Glomerular endothelial cell (primary cell): ENCODE measurements at places on chromosomes 1 and 21. TPM values are rescaled to one million over a fixed set of nuclear protein-coding genes. Genes with fewer than 3 reads are reported as not detected.
A peak's percentile ranks its signal among the peaks of the same experiment; 100 is the strongest.

DNA sequence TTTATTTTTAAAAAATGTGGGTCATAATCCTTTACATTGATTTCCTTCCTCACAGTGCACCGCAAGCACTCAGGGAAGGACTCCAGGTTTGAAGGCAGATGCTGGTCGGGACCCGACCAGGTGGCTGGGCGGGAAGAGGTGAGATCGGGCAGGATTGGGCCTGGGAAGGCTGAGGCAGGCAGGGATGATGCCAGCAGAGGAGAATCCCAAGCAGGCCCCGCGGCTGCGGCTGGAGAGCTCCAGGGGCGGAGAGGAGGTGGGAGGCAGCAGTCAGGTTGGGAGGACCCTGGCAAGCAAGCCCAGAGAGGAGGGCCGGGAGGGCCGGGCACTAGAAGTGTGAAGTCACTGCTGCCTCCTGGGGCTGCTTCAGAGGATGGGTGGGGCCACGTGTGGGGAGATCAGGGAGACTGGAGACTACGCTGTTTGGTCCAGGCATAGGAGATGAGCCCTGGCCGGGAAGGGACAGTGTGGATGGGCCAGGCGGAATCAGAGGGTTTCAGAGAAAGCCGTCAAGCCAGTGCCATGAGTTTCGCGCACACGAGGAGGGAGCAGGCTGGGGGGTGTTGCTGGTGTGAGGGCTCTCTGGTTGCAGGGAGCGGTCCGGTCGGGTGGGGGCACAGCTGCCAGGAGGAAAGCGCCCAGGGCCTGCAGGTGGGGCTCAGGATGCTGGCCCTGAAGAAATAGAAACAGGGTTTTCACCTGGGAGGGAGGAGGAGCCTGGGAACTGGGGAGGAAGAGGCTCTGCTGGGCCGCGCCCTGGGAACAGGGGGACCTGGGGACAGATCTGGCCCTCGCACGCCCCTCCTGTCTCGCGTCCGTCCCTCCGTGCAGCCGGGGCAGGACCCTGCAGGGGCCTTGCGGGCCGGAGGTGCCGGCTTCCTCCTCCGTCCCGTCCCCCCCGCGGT lies 888 bp upstream of the COL18A1 start:
- DNase-seq, result no peak

- no peak for DNase-seq
These were observed 31.2 kb upstream of the C1orf174 start for GRCh38 chr1:3931007-3931912.

MCOLN3 gene
- not detected in 2 replicates for total RNA-seq

GRCh38 chr1:153610334-153610733 lies 2.6 kb downstream of the S100A16 start:
- DNase-seq, result no peak

GRCh38 chr1:13809461-13810159 lies 109.6 kb downstream of the PRDM2 start:
- DNase-seq, result no peak

- peak; percentile 80 for DNase-seq
These were observed 45.1 kb upstream of the PALMD start for GRCh38 chr1:99600782-99601181.

DNA sequence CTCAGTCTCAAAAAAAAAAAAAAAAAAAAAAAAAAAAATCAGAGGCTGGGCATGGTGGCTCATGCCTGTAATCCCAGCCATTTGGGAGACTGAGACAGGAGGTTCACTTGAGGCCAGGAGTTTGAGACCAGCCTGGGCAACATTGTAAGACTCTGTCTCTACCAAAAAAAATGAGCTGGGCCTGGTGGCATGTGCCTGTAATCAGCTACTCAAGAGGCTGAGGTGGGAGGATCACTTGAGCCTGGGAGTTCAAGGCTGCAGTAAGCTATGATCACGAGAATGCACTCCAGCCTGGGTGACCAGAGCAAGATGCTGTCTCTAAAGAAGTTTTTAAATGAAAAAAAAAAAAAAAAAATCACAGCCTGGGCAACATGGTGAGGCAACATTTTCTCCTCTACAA lies 10.3 kb downstream of the SEMA4A start:
- no peak for DNase-seq

DNA sequence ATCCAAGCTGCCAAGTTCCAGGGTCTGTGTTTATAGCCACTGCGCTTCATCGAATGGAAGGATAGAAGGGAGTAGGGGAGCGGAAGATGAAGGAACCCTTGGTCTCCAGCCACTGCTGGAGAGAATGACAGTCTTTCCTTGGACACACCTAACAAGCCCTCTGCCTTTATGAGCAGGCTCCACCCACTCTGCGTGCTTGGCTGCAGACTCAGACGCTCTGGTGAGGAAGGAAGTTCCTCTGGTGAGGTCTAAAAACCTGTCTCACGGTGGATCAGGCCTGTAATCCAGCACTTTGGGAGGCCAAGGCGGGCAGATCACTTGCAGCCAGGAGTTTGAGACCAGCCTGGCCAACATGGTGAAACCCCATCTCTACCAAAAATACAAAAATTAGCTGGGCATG lies 55.4 kb downstream of the MATN1 start:
- DNase-seq, result no peak

GRCh38 chr1:30645807-30646206 lies 77.6 kb downstream of the MATN1 start:
- DNase-seq, result no peak

DNA sequence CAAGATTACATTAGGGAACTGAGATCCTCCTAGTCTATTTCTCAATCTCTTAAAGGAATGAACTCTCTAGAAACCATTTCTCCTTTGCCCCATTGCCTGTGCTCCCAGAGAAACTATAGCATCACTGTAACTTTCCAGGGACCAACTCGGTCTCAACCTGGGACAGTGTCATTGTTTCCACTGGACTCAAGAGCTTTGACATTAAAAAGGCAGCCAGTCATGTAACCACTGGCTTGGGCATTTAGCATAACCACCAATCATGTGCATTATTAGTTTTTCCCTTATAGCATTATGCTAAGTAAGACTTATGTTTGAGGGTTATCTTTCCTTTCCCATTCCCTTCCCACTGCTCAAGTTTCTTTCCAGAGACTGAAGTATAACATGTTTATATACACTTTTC lies 18.2 kb downstream of the TEX38 start:
- DNase-seq, result no peak

SEC16B gene
- total RNA-seq, result 1.5 and 1.6 TPM in 2 replicates

- DNase-seq, result no peak
These were observed 1530.1 kb upstream of the TPTE start for GRCh38 chr21:8991088-8991907.

DNA sequence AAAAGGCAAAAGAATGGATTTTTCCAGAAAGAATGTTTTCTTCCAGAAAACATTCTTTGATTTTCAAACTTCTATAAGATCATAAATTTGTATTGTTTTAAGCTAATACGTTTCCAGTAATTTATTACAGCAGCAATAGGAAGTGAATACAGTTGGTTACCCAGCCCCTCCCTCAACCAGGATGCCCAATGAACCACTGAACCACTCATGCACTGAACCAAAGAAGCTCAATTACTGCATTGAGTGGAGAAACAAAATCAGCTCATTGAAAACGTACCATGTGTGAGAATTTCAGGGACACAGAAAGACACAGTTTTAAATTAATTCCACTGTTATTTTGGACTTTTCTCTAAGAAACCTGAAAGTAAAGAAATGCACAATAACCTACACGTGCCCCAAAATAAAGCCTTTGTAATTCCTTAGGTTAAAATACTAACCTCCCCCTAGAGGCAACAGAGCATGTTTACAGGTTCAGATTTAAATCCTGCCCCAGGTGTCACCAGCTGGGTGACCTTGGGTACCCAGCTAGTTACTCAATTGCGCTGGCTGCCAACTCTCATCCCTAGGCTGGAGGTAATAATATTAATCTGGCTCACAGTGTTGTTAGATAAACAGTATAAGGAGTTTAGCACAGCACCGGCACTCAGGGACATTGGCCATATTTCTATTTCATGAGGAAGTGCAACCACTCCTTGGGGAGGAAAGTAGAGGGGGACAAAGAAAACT lies 111.7 kb downstream of the NMNAT2 start:
- no peak for DNase-seq

NSL1 gene
- 25.8 and 26.2 TPM in 2 replicates for total RNA-seq

GRCh38 chr1:59013276-59013927 lies 229.6 kb upstream of the JUN start:
- DNase-seq, result no peak

DNA sequence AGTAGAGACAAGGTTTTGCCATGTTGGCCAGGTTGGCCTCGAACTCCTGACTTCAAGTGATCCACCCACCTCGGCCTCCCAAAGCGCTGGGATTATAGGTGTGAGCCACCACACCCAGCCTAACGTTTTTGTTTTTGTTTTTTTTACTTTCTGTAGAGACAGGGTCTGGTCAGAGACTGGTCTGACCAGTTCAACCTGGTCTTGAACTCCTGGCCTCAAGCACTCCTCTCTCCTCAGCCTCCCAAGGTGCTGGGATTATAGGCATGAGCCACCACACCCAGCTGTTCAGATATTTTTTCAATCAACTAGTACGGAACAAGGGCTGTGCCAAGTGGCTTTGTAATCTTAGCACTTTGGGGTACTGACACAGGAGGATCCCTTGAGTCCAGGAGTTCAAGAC lies 209.5 kb downstream of the RERE start:
- DNase-seq, result no peak

OMA1 gene
- total RNA-seq, result 8.9 and 9.3 TPM in 2 replicates

GRCh38 chr1:6184083-6184783 lies 4.1 kb upstream of the CHD5 start:
- no peak for DNase-seq

DNA sequence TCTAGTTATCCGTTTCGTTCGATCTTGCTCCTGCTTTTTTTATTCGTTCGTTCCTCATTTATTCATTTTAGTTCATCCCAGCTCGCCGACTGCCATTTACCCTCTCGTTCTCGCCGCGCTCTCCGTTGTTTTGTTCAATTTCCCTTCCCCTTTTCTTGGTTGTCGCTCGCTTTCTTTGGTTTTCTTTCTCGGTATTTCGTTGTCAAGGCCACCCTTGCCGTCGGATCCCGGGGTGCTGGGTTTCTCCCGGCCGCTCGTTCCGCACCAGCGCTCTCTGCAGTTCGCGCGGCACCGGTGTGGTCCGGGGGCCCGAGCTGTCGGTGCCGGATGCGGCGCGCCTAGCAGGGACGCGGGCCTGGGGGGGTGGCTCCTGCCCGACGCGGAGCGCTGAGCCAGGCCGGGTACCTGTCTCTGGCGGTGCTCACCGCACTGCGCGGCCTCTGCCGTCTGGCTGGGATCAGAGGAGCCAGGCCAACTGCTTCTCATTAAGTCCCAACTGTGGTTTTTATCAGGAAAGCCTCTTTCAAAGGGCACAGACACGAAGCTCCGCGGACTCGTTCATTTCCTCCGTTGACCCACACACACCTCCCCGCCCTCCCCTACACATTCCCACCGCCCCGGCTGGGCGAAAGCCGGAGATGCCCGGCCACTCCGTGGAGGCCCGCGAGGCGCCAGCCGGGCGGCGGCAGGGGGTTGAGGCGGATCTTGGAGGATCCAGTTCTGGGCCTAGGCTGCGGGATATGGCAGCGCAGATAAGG lies 1.6 kb downstream of the ALX3 start:
- no peak for DNase-seq

GRCh38 chr1:240927821-240928220 lies 315.9 kb upstream of the GREM2 start:
- no peak for DNase-seq

DNA sequence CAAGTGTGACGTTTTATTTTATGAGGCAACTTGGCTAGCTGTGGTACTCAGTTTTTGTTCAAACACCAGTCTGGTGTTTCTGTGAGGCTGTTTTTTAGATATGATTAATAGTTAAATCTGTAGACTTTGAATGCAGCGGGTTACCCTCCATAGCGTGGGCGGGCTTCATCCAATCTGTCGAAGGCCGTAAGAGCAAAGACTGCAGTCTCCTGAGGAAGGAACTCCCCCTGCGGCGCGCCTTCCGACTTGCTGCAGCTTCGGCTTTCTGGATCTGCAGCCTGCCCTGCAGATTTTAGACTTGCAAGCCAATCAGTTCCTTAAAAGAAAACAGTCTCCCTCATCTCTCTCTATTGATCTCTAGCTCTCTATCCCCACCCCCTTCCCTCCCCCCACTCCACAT lies 4.2 kb upstream of the ZNF496 start:
- DNase-seq, result no peak

GRCh38 chr1:9847269-9847668 lies 23.5 kb upstream of the CLSTN1 start:
- no peak for DNase-seq

RSPO1 gene
- not detected in 2 replicates for total RNA-seq
